ENCODE measurements at places on chromosomes 5 and 9. TPM values are rescaled to one million over a fixed set of nuclear protein-coding genes. Genes with fewer than 3 reads are reported as not detected.

UTP15 gene
- 6.1 TPM for polyA plus RNA-seq

PTGDS gene
- 24.0 TPM for polyA plus RNA-seq

DTWD2 gene
- 3.3 TPM for polyA plus RNA-seq

SLC4A9 gene
- not detected for polyA plus RNA-seq

TAF11L10 gene
- not detected for polyA plus RNA-seq

PRLR gene
- polyA plus RNA-seq = 1.2 TPM

WNT8A gene
- not detected for polyA plus RNA-seq

CTNND2 gene
- 1.0 TPM for polyA plus RNA-seq

CCNO gene
- not detected for polyA plus RNA-seq

PCDHGA12 gene
- not detected for polyA plus RNA-seq

PLAC8L1 gene
- polyA plus RNA-seq = 0.36 TPM

EQTN gene
- not detected for polyA plus RNA-seq

STPG3 gene
- polyA plus RNA-seq = not detected

GRCh38 chr5:178340637-178341036, 108.0 kb upstream of the PHYKPL start:
- no peaks in the 10 kb centered on the region for H3K36me3 ChIP-seq
- no peaks in the 10 kb centered on the region for H3K4me1 ChIP-seq
- no peak overlapping the region for H3K27ac ChIP-seq
- no peak overlapping the region for H3K4me3 ChIP-seq

- H3K27ac ChIP-seq = no peak overlapping the region
- DNase-seq = no peak
- no peaks in the 10 kb centered on the region for H3K36me3 ChIP-seq
- no peak overlapping the region for H3K4me3 ChIP-seq
- H3K4me1 ChIP-seq = no peaks in the 10 kb centered on the region
These were observed 41.3 kb upstream of the C9orf72 start for GRCh38 chr9:27614551-27614950.

- DNase-seq = no peak
- no peaks in the 10 kb centered on the region for H3K36me3 ChIP-seq
- H3K4me3 ChIP-seq = peak overlapping the region; percentile 55
These were observed 896 bp downstream of the RIGI start for GRCh38 chr9:32524892-32525708.

DNA sequence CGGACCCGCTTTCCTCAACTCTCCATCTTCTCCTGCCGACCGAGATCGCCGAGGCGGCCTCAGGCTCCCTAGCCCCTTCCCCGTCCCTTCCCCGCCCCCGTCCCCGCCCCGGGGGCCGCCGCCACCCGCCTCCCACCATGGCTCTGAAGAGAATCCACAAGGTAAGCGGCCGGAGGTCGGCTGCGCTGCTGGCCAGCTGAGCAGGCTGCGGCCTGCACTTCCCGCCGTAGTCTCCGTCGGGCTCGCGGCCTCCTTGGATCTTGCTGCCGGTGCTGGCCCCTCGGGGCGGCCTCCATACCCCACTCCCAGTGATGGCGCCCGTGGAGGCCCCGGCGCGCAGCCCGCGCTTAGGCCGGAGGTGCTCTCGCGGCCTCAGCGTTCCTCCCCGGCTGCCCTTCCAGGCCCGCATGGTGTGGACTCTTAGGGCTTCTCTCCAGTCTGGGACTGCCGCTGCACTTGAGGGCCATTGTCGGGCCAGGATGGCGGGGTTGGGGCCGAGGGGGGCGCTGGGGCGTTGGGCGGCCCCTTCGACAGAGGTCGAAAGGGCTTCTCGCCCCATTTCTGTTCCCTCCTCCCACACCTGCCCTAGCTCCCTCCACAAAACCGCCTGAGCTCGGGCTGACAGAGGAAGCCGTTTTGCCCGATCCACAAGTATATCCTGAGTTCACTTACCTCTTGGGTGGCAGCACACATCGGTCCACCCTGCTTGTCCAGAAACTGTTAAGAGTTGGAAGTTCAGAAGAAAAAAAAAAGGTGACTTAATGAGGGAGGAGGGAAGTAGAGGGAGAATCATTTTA, 714 bp downstream of the UBE2D2 start:
- H3K4me3 ChIP-seq = peak overlapping the region; percentile 90
- H3K27me3 ChIP-seq = no peaks in the 10 kb centered on the region
- no peaks in the 10 kb centered on the region for H3K36me3 ChIP-seq

DNA sequence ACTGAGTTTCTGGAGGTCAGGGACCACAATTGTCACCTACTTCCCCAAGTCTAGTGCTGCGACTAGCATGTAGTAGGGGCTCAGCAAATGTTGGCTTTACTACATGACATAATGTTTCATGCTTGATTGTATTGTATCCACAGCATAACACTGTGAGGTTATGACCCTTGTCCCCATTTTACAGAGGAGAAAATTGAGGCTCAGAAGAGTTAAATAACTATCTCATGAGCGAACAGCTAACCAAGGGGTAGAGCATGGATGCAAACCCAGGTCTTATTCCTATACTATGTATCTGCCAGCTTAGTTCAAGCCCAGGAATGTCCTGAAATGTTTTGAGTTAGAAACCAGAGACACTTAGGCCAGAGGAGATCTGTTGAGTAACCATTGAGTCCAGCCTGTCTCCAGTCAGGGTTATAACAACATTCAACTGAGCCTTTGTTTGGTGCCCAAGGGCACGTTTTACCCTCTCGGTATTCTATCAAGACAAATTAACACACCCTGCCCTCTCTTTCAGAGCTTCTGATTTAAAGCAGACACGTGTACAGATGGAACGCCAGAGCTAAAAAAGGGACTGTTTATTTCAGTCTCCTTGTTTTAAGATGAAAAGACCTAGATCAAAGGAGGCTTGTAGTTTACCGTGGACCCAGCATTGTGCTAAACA, 16.5 kb downstream of the ANGPTL2 start:
- H3K27me3 ChIP-seq = no peaks in the 10 kb centered on the region
- DNase-seq = no peak
- peaks cover 100% of the 10 kb centered on the region for H3K4me1 ChIP-seq

DNA sequence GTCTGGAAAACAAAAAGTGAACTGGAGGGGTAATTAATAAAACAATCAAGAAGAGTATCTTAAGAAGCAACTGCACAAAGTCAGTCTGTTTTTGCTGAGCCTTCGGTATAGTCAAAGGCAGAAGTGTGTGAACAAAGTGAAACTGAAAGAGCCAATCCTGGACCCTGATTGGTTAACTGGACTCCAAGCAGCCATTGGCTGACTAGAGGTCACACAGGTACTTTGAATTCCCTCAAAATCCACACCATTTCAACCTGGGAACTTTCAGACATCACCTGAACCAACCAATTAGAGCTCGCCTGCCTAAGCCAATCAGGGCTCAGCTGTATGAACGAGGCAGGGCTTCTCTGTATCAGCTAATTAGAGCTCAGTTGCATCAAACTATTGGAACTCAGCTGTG, 286.7 kb downstream of the TLE4 start:
- H3K27me3 ChIP-seq = no peaks in the 10 kb centered on the region
- no peak overlapping the region for H3K4me3 ChIP-seq

GRCh38 chr9:121261107-121261460, 6.9 kb upstream of the GSN start:
- no peak overlapping the region for H3K4me3 ChIP-seq
- DNase-seq = peak; percentile 72
- no peaks in the 10 kb centered on the region for H3K27me3 ChIP-seq
- no peaks in the 10 kb centered on the region for H3K36me3 ChIP-seq

DNA sequence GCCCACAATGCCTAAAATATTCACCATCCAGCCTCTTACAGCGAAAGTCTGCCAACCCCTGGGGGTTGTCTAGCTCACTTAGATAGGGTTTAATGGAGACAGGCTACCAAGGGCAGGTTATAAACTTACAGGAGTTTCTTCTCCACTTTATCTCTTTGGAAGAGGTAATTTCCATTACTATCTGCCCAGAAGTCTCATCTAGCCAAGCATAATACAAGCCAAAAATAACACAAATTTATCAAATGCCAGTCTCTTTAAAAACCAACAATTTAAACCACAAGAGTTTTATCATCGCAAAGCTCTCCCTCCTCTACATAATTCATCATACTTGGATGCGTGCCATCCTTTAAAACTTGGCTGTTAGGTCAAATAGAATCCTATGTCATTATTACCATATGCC, 6.2 kb downstream of the RBM22 start:
- H3K4me3 ChIP-seq = no peak overlapping the region
- no peak overlapping the region for H3K27ac ChIP-seq
- no peaks in the 10 kb centered on the region for H3K27me3 ChIP-seq

DNA sequence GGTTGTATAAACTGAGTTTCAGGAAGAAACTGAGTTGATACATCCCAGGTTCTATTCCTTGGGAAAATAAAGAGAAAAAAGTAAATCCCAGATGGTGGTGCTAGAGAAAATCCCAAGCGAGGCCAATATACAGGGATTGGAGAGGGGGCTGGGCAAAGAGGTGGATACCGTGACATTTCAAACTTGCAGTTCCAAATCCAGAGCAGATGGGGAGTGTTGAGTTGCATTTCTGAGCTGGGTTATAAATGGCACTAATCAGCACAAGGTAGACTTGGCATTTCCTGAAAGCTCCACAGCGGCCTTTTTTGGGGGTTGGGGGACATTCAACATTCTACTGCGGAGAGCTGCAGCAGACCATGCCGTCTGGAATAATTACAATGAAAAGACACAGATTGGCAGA, 224.4 kb downstream of the NXNL2 start:
- no peaks in the 10 kb centered on the region for H3K36me3 ChIP-seq
- DNase-seq = no peak
- no peak overlapping the region for H3K27ac ChIP-seq

GRCh38 chr5:73433272-73433981, 15.2 kb downstream of the FOXD1 start:
- no peak overlapping the region for H3K27ac ChIP-seq
- peaks cover 36% of the 10 kb centered on the region for H3K27me3 ChIP-seq
- no peak overlapping the region for H3K4me3 ChIP-seq

- H3K4me3 ChIP-seq = no peak overlapping the region
- no peaks in the 10 kb centered on the region for H3K27me3 ChIP-seq
- no peaks in the 10 kb centered on the region for H3K36me3 ChIP-seq
- H3K27ac ChIP-seq = no peak overlapping the region
- no peaks in the 10 kb centered on the region for H3K4me1 ChIP-seq
These were observed 99.7 kb downstream of the SPRY4 start for GRCh38 chr5:142225141-142225540.

DNA sequence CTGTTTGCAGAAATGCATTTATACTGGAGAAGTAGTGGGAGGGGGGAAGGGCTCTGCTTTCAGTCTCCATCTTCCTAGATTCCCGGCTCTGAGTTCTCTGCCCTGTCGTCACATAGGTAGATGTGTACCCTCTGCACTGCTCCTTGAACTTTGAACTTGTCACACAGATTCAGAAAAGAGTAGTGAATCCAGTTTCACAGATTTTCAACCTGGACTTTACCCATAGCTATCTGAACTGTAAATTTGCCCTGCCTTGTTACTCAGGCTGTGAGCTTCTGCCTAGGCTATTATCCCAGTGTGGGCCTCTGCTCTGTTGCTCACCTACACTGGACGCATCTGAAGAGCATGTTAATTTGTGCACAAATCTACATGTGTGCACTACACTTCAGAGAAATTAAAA, 12.8 kb upstream of the C9orf152 start:
- H3K4me3 ChIP-seq = no peak overlapping the region
- H3K27me3 ChIP-seq = no peaks in the 10 kb centered on the region
- H3K27ac ChIP-seq = no peak overlapping the region
- DNase-seq = no peak
- no peaks in the 10 kb centered on the region for H3K36me3 ChIP-seq

GRCh38 chr5:141910271-141910673, 13.4 kb upstream of the DELE1 start:
- H3K4me1 ChIP-seq = peaks cover 13% of the 10 kb centered on the region
- H3K27ac ChIP-seq = no peak overlapping the region
- H3K36me3 ChIP-seq = no peaks in the 10 kb centered on the region
- H3K27me3 ChIP-seq = no peaks in the 10 kb centered on the region

- H3K27ac ChIP-seq = no peak overlapping the region
- DNase-seq = no peak
- no peaks in the 10 kb centered on the region for H3K27me3 ChIP-seq
- H3K4me1 ChIP-seq = no peaks in the 10 kb centered on the region
- no peak overlapping the region for H3K4me3 ChIP-seq
- no peaks in the 10 kb centered on the region for H3K36me3 ChIP-seq
These were observed 33.3 kb downstream of the AHRR start for GRCh38 chr5:354581-355378.

DNA sequence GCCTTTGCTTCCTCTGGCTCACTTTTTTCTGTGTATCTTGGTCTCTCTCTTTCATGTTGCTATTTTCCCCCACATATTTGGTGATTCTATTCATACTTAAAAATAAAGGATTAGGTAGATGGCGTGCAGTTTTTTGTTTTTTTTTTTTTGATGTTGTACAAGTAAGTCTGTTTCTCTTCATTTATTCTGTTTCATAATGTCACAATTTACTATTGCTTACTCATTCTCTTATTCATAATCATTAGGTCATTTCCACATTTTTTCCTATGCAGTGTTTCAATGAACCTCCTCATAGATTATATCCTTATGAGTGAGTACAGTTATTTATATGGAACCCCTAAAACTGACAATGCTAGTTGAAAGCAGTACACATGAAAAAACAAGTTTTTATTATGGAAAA, 136.3 kb downstream of the APBA1 start:
- no peak for DNase-seq
- H3K27ac ChIP-seq = no peak overlapping the region
- no peaks in the 10 kb centered on the region for H3K36me3 ChIP-seq
- H3K27me3 ChIP-seq = no peaks in the 10 kb centered on the region
- H3K4me1 ChIP-seq = no peaks in the 10 kb centered on the region

DNA sequence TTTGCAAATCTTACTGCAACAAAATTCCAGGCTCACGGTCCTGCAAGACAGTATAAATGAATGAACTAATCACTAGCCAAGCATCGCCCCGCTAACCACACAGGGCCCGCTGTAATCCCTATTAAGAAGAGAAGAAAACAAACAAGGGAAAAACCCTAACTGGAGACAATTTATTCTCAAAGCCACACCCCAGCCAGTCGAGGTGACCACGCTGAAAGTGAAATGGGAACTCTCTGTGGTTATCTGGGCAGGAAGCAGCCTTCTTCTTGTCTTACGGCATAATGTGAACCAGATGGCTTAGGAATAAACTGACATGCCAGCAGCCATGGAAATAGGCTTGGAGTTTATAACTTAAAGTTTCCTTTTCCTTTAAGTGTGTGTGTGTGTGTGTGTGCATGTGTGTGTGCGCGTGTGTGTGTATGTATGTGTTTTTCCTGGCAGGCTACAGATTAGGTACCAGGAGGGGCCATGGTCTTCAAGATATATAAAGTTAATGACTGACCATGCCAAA, 120.2 kb downstream of the SEMA6A start:
- H3K27me3 ChIP-seq = no peaks in the 10 kb centered on the region
- no peaks in the 10 kb centered on the region for H3K36me3 ChIP-seq

DNA sequence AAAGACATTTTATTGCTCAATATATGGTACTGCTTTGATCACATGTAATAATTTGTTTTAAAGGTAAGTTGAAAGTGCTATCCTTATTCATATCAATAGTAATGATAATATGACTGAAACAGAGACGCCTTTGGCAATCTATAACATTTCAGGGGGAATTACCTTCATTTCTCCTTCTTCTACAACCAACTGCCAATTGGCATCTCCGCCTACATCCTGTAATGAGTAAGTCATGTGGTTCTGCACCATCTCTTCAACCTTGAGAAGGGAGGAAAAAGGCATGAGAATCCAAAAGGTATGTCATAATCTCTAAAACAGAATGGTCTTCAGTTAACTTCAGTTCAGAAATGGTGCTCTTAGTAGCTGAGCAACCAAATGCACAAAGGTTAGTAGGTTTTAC, 52.4 kb downstream of the HMGCR start:
- peaks cover 61% of the 10 kb centered on the region for H3K36me3 ChIP-seq
- H3K4me1 ChIP-seq = no peaks in the 10 kb centered on the region
- no peak overlapping the region for H3K4me3 ChIP-seq
- no peak overlapping the region for H3K27ac ChIP-seq
- DNase-seq = no peak
- H3K27me3 ChIP-seq = no peaks in the 10 kb centered on the region
